Activated T-helper 17 cell treated with anti-CD3 and anti-CD28 coated beads, Interleukin-2, amount 50 U/mL, for 72 hours (primary cell): ENCODE measurements at places on chromosomes 3 and 15. TPM values are rescaled to one million over a fixed set of nuclear protein-coding genes. Genes with fewer than 3 reads are reported as not detected.

DNA sequence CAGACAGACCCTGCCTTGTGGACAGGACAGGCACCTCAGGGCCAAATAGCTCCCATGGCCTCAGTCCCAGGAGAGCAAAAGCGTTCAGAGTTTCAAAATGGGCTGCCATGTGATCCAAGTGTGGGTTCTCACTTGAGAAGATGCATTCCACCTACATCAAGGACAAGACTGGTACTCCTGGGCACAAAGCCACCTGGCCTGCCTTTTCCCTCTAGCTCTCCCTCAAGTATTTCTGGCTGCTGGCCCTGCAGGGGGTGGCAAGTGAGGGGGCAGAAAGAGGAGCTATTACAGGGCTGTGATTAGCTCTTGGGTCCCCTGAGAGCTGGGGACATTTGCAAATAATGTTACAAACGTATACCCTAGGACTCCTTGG lies 6.5 kb upstream of the COL7A1 start:
- ATAC-seq = no peak

DNA sequence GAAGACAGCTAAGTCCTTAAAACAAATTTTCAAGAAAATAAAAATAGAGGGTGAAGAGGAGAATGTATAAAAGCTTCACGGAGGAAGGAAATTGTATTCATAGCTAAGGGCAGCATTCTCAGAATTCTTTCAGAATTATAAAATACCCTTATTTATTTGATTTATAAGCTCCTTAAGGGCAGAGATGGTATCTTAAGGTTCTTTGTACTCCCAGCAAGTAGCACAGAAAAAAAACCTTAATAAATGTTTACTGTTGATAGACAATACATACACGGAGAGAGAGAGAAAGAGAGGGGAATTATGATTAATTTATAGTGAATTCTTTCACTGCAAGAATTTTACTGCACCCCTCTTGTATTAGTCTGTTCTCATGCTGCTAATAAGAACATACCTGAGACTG lies 375.6 kb upstream of the CCDC54 start:
- no peak for ATAC-seq

- ATAC-seq = no peak
Observed at GRCh38 chr3:114660808-114661207, 367.0 kb downstream of the TIGIT start.

DNA sequence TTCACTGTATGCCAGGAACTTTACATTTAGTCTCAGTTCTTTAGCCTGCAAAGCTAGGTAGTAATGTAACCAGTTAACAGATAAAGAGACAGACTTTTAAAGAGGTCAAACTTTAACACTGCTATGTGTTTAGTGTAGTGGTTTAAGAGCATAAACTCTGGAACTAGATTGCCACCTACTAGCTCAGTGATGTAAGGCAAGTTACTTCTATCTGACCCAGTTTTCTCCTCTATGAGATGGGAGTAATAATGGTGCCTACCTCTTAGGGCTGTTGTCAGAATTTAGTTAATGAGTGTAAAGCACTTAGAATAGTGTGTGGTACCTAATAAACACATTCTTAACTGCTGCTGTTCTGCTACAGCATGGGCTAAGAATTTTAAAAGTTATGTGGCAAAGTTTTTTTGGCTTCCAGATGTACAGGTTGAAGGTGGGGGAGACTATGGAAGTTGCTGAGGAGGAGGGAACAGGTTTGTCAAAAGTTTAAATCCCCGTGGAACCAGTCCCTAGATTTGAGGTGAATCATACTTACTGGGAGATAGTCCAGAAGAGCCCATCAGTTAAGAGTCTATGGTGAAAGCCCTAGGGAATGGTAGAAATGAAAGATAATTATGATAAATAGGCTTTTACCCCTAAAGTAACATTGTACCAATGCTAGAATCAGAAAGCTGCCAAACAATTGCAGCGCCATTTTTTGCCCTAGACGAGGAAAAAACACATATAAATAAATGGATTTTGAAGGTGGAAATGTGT lies 13.9 kb downstream of the TSC22D2 start:
- ATAC-seq = no peak

GRCh38 chr3:140767566-140767965 lies 89.7 kb downstream of the TRIM42 start:
- ATAC-seq = no peak

- ATAC-seq = no peak
Observed at GRCh38 chr15:50256188-50257041, 9.1 kb downstream of the HDC start.

DNA sequence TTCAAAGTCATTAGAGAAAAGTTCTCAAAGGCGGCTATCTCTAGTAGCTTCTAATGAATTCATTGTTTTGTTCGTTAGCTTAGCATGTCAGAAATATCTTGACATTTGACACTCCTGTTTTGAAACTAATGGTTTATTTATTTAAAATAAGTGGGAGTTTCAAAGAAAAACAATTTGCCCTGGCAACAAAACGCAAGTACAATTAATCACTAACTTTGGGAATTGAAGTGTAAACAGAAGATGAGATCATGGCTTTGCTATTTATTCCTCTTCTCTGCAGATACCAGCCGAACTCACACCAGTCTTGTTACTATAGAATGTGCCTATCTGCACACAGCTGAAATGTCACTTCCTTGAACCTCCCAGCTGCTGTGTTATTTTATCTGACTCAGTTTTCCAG lies 27.5 kb downstream of the MASP1 start:
- no peak for ATAC-seq

- no peak for ATAC-seq
Observed at GRCh38 chr3:11499144-11499543, 144.6 kb downstream of the VGLL4 start.

DNA sequence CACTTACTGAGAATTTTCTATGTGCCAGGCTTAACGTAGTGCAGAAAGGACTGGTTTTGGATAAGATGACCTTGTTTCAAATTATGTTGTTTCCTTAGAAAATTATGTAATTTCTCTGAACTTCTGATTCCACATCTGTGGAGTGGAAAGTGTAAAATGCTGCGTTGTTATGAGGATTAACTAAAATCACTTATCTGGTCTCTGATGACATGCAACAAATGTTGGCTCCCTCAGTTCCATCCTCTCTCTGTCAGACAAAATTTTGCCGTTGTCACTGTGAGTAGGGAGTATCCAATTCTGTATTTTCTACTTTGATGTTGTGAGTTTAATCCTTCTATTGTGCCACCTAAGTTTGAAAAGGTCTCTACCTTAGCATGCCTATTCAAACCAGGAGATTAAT lies 175.5 kb downstream of the KCNMB2 start:
- ATAC-seq = no peak

DNA sequence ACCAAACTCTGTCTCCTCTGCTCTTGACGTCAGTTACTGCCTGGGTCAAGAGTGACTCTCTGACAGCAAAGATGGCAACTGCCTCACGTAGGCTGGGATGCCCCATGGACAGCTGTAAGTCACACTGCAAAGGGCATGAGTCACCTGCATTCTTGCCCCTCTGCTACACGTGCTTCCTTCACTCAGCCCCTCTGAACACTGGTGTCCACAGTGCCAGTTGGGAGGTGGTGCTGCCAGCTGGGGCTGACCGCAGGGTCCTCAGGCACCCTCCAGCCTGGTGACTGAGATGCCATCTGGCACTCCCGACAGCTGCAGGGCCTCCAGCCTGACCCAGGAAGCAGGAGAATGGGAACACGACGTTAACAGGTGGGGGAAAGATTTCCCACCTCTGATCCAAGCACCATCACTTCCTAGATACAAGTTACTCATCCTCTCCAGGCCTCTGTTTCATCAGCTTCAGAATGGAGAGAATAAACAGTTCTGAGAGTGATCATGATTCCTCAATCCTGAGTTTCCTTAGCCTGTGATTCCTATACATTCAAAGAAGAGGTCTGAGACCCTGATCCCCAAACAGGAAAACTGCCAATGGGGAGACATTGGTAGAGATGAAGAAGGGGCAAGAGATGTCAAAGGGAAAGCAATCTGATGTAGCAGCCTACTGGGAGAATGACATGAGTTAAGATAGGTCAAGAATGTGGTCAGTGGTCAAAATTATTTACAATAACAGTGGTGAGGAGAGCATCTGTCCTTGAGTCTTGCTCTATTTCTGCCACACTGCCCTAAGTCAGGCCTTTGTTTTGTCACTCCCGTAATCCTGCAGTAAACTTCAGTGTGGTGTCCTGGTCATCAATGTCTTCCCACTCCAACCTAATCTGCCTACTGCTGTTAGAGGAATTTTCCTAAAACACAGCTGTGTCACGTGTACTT lies 86.1 kb upstream of the BCL6 start:
- ATAC-seq = no peak

DNA sequence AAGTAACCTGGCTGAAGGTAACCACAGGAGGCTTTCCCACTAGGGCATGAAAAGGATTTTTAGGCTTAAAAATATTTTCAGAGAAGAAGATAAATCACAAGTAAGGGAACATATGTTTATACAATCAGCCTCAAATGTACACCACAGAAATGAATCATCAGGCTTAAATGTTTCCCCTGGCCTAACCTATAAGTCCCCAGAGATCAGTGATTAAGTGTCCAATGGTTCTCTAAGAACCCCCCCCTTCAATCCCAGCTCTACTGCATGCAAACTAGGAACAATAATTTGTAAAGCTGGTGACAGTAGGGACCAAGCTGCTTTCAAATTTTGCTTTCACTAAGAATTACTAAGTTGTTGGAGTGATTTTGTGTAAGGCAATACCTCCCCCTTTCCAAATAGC lies 431.6 kb upstream of the LMCD1 start:
- ATAC-seq = no peak

DNA sequence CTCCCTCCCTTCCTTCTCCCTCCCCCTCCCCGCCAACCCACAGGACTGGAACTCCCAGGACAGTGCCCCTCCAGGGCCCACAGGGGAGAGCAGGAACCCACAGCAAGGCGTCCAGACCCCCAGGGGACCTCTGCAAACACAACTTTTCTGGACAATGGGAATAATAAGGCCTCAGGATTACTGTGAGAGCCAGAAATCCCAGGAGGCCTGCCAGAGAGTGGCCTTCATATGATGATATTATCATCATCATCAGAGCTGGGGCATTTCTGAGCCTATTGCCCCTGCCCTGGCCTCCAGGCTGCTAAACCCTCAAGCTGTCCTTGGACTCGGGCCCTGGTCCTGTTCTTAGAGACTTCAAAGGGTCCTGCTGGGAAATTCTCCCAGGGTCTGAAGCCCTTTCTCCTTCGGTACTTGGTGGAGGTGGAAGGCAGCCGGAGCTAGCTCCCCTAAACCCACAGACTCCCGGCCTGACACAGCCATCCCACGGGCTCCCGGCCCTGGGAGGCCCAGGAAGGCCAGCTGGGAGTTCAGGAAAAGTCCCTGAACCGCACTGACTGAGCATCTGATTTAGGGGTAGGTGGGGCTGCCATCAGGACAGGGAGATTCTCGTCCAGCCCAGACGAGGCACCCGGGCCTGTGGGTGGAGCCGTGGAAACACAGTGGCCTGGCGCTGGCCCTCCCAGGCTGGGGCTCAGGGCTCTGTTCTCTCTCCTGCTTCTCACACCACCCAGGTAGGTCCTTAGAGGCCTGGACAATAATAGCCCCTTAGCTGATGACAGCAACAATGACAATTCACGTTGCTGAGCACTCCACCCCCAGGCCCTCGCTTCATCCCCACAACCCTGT lies 4.9 kb downstream of the CALML4 start:
- ATAC-seq = no peak

- ATAC-seq = no peak
Observed at GRCh38 chr3:138394156-138394555, 40.3 kb upstream of the ESYT3 start.

GRCh38 chr3:197298945-197299854 lies 788 bp upstream of the DLG1 start:
- no peak for ATAC-seq

DNA sequence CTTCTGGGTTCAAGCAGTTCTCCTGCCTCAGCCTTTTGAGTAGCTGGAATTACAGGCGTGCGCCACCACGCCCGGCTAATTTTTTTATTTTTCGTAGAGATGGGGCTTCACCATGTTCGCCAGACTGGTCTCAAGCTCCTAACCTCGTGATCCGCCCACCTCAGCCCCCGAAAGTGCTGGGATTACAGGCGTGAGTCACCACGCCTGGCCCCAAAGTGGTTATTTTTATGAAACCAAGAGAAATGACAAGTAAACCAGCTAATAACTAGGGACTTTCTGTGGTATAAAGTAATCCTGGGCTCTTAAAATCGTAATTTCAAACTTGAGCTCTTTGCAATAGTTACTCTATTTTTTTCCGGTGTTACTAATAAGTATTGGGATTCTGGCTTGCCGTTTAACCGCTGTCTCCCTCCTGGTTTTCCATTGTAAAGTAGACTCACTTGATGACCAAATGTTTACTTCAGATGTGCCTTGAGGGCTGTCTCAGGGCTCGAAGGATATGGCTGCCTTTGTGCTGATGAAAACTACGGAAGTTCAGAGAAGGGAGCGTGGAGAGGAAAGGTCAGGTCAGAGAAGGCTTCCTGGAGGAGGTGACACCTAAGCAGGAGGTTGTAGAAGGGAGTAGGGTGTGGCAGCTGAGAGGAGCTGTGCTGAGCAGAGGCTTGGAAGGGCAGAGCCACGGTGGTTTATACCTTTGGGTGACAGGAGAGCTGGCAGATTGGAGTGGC lies 4.2 kb downstream of the ZSCAN2 start:
- ATAC-seq = peak; percentile 60

GRCh38 chr3:101853982-101854381 lies 4.7 kb downstream of the NFKBIZ start:
- no peak for ATAC-seq

GRCh38 chr3:172102123-172102882 lies 62.9 kb downstream of the FNDC3B start:
- peak; percentile 15 for ATAC-seq

DNA sequence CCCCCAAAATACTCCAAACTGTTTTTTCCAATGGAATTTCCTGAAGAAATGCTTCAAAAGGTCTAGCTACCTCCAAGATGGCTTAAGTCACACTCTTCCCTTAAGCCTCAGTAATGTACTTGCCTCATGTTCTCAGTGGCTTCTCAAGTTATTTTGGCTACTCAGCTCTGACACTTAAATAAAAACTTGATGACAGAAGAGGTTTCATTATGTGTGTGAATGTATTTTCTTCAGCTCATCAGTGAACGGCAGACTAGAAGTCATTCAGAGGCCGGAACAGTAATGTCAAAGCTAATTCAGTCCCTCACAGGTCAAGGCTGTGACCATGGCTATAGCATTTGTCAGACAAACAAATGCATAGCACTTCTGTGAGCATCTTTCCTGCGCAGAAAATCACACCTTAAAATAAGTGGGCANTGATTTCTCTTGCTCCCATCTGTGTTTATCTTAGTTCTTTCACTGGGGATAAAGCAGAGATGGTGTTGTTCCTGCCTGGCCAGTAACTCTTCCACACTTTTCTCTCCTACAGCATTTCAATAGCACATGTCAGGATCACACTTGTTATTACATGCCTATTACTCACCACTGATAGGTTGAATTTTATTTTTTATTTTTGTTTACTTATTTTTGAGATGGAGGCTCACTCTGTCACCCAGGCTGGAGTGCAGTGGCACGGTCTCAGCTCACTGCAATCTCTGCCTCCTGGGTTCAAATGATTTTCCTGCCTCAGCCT lies 68.5 kb upstream of the PLCL2 start:
- ATAC-seq = peak; percentile 75

Gene ANKRD34C
- total RNA-seq = not detected

Gene ZNF501
- total RNA-seq = 1.7 TPM

Gene HCLS1
- total RNA-seq = 255 TPM

Gene OR5K2
- total RNA-seq = not detected

Gene GOLGA8R
- 1.6 TPM for total RNA-seq

Gene CX3CR1
- total RNA-seq = 0.37 TPM
